ENCODE measurements at places on chromosomes 7 and 10.

DNA sequence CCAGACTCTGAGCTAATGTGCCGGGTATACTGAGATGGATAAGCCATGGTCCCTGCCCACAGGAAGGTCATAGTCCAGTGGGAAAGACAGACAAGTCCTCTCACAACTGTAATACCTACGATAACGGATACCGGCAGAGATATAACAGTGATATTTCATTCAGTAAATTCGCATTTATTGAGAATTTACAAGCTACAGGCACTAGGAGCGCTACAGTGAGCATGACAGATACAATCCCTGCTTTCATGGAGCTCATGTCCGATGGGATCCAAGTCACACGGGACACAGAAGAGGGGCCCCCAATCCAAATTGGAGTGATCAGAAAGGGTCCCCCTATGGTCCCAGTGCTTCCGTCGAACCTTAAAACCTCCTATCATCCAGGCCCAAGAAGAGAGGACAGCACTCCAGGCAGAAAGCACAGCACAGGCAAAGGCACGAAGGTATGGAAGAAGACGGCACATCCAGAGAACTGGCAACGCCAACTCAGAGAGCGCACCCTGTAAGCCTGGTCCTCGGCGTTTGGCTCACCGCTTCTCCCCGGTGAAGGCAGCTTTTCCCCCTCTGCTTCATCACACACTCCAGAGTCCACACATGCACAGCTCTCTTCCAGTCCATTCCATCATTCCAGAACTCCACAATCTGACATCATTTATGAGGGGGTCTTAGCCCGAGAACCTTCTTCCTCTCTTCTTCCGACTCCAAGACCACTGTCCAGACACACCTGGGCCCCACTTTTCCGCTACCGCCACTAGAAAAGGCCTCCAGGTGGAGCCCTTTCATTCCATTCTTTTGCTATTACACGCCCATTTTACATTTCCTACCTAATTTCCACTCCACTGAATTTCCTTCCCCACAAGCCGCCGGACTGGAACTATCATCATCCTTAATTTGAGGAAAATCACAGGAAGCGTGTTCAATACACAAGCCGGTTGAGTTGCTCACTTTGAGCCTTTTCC is 47.8 kb upstream of the NKX2-3 start:
- no peak for DNase-seq

DNA sequence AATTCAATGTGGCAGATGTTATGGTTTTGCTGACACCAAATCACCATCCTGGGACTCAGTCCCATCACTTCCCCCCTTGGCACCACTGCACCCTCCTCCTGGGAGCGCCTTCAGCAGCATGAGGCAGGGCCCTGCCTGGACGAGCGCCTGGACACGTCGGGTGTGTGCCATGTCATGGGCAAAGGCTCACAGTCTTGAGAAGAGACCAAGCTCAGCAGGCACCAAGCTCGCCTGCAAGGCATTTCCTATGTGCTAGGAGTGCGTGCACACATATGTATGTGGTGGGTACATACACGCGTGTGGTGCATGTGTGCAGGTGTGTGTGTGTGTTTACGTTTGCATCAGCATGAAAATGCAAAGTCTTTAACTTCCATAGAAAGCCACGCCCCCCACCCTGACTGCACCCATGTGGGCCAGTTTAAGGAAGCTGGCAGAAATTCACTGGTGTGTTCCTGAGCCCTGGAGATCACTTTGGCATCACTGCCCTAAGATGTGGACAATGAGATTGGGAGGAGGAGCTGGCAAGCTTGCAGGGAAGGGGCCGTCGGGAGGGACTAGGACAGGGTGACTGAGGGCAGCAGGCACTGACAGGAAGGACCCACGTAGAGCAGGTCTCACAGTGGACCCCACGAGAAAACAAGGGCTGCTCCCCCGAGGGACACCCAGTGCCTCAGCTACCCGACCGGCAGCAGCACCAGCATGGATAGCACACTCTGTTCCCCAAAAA is 169.9 kb upstream of the PPP2R2D start:
- no peak for DNase-seq

DNA sequence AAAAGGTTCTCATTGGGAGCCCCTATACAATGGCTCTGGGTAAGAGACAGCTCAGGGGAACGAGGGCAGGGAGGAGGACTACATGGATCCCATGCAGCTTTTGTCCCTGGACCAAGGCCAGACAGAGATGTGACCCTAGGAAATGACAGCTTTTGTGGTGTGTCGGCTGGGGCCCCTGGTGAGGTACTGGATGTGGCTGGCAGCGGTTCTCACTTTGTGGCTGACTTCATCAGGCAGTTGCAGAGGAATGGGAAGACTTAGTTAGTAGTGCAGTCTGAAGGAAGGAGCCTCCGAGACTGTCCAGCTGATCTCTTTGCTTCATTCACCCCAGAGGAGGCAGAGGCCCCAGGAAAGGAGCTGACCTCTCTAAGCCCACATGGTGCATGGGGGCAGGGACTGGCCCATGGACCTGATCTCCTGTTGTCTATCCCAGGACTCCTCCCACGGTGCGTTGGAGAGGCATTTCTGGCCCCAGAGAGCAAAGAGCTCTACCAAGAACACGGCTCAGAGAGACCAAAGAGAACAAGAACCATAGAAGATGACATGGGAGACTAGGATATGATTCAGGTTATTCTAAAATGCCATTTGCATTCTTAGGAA is 202.9 kb downstream of the RPS24 start:
- DNase-seq, result no peak

GRCh38 chr7:1078985-1079384 is 8.9 kb upstream of the GPER1 start:
- DNase-seq, result no peak
